ENCODE measurements at places on chromosomes 12 and 14. TPM values are rescaled to one million over a fixed set of nuclear protein-coding genes. Genes with fewer than 3 reads are reported as not detected.

Gene KRT4
- total RNA-seq = not detected

Gene PTPN21
- total RNA-seq = 0.50 TPM

Gene SSPN
- not detected for total RNA-seq

- DNase-seq = peak; percentile 91
- no peak overlapping the region for H3K4me3 ChIP-seq
- no peaks in the 10 kb centered on the region for H3K36me3 ChIP-seq
These were observed 12.0 kb upstream of the TRPV4 start for GRCh38 chr12:109844983-109845823.

Gene SYNDIG1L
- not detected for total RNA-seq

Gene ESPL1
- total RNA-seq = 127 TPM

GRCh38 chr14:100330388-100330931 lies 7.3 kb downstream of the SLC25A47 start:
- no peaks in the 10 kb centered on the region for H3K27me3 ChIP-seq
- H3K4me3 ChIP-seq = no peak overlapping the region
- no peak for DNase-seq
- H3K4me1 ChIP-seq = no peaks in the 10 kb centered on the region
- no peaks in the 10 kb centered on the region for H3K36me3 ChIP-seq
- no peak overlapping the region for H3K27ac ChIP-seq

DNA sequence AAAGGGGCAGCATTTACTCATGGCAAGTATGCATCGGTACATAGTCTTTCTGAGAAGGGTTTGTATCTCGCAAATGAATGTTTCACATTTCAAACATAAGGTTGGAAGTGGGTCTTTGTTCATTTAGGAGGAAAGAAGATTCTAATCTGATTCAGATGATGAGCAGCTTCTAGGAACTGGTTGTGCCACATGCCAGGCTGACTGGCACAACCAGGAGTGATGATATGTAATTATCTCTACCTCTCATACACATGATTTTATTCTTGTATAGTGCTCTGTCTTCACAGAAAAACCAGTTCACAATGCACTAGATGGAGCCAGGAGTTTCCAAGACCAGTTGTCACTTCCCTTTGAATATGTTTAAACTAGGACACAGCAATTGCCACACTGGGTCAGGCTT lies 13.7 kb upstream of the BEST3 start:
- no peak for DNase-seq
- H3K27me3 ChIP-seq = peaks cover 12% of the 10 kb centered on the region
- no peak overlapping the region for H3K4me3 ChIP-seq
- H3K36me3 ChIP-seq = no peaks in the 10 kb centered on the region
- no peaks in the 10 kb centered on the region for H3K4me1 ChIP-seq

Gene CD163L1
- not detected for total RNA-seq

Gene LRFN5
- not detected for total RNA-seq

Gene A2M
- not detected for total RNA-seq

Gene FITM1
- total RNA-seq = 1.8 TPM

All from natural killer cell treated with Interleukin-12 subunit alpha and Interleukin-12 subunit beta and Interleukin-15 and Interleukin-18, amount 100 ng/mL, for 72 hours (primary cell).